ENCODE measurements at places on chromosomes 1 and 21.

DNA sequence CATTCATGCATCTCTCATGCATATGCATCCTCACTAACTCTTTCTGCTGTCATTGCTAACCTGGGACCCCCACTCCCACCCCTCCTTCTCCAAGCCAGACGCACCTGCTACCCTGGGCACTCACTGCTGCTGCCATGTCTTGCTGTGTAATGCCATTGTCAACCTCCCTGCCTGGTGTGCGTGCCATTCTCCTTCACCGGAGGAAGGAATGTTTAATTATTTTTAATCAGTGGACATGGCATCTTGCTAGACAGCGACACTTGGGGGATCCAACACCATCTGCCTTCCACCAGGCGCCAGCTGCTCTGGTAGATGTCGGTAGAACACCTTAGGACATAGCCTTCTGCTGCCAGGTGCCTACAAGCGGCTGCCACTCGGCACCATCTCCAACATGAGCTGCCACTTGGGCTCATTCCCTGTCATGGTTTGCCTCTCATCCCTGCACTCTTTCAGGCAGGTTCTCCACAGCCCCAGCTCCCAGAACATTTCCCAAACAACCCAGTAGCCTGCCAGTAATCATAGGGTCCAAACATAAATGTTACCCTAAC is 306.9 kb downstream of the TTLL7 start:
- DNase-seq: no peak

DNA sequence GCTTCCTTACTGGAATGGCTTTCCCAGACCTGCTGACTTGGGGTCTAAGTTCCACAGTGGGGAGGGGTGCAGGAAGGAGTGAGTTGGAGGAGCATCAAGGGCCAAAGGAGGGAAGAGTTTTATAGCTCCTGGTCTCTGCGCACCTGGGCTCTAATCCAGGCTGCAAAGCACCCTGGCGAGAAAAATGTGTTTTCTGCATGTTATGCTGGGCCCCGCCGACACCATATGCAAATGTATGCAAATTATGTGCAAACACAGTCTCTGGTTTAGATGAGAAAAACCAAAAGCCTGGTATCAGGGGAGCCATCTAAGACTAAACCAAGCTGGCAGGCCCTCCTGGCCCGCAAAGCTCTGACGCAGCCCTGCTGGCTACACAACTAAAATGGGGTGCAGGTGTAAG is 95.0 kb downstream of the VWA5B1 start:
- no peak for DNase-seq

DNA sequence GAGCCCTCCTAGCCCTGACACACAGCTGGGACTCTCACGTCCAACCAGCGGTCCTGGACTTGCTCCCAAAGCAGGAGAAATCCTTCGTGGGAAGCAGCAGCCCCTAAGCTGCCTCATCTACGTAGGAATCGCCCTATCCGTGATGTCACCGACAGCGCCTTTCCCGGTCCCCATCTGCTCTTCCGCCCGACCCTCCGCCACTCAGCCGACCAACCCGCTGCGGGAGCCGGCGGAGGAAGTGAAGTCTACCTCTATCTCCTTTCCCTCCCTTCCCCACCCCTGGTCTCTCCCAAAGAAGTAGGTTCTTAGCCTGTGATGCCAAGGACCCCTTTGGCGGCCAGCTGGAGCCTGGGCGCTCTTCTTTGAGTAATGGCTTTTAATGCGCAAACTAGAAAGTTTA is 272.1 kb downstream of the FAM72C start:
- no peak for DNase-seq

DNA sequence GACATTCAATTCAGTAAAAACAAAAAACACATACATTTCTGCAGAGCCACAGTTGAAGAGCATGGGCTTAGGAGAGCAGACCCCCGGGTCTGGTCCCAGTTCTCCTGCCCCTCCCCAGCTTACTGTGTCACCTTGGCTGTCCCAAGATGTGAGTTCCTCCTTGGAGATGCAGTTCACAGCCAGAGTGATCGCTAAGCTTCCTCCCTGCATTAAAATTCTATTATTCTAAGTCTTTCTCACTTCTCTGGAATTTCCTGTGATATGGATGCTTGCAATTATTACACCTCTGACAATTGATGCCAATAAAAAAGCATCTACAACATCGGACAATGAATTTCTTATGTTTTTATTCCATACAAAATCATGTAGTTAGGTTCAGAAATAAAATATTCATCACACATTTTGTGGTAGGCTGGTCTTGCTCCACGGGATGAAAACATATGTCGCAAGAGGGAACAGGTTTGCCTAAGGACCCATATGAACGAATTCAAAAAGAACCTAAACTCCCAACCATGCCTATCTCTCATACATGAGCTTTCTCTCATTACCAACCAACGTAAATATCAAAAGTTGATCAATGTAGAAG is 328.5 kb upstream of the RUNX1 start:
- DNase-seq: no peak

GRCh38 chr1:227886993-227887696 is 60.6 kb downstream of the WNT9A start:
- no peak for DNase-seq

DNA sequence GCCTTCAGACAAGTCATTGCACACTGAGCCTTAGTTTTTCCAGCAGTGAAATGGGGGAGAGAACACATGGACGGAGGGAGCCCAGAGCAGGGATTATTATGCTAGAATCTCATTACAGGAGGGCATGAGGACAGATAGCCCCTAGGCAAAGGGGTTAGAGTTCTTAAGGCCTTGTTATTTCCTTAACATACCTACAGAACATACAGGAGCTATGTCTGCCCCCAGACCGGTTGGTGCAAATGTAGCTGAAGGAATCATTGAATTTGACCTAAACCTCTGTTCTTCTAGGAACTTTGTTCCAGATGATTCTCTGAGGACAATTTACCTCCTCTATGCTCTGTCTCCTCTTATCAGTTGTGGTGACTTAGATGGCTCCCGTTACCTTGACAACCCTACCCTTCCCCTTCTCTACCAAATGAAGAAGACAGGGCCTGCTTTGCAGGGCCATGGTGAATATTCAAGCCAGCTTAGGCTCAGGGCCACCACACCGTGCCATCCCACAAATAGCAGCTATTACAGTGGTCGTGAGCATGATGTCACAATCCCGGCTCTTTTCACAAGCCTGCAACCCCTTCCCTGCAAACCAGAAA is 156.9 kb downstream of the IGSF21 start:
- no peak for DNase-seq

- no peak for DNase-seq
Observed at GRCh38 chr1:200905411-200906052, 10.8 kb downstream of the INAVA start.

DNA sequence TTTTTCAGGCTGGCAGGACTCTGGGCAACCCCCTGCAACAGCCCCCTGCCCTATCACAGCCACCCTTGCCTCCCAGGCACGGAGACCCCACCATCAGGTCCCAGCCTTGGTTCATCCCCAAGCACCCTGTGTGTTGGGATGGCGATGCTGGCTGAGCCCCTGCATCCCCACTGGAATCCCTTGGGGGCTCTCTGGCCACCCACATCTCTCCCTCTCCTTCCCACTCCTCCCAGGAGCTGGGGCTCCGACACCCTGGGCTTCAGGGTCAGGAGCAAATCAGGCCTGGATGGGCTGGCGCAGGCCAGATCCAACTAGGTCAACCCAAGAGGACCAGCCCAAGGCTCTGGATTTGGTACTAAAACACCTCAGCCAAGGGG is 25.9 kb downstream of the COL6A1 start:
- DNase-seq: no peak

GRCh38 chr1:198683449-198683848 is 44.6 kb downstream of the PTPRC start:
- no peak for DNase-seq

DNA sequence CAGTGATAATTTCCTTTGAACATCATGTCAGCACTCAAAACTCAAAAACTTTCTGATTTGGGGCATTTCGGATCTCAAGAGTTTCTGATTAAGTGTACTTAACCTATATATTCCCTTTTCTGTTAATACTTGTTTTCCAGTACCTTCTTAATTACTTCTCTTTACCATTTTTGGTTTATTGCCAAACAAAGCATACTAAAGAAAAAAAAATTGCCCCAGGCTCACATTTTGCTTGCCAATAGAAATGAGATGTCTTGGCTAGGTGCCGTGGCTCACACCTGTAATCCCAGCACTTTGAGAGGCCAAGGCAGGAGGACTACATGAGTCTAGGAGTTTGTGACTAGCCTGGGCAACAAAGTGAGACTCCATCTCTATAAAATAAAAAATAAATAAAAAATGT is 4.8 kb downstream of the PSMD4 start:
- no peak for DNase-seq

GRCh38 chr21:35922618-35923017 is 137.7 kb downstream of the SETD4 start:
- DNase-seq: no peak

- no peak for DNase-seq
Observed at GRCh38 chr1:246338098-246338497, 169.0 kb downstream of the SMYD3 start.

DNA sequence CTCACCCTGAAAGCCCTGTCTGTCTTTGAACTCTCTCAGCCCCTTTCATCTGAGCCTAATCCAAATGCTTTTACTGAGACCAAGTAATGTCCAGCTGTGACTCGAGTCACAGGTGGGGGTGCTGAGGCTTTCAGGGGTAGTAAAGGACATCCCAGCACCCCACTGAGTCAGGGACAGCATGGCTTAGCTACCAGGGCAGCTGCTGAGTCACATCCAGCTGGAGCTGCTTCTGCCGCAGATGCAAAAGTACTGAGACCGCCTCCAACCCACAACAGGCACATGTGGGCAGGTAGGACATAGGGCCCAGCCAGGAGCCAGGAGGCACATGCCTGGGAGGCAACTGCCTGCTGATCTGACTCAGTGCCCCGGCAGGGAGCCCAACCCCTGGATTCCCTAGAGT is 6.7 kb upstream of the VSIG8 start:
- DNase-seq: no peak

DNA sequence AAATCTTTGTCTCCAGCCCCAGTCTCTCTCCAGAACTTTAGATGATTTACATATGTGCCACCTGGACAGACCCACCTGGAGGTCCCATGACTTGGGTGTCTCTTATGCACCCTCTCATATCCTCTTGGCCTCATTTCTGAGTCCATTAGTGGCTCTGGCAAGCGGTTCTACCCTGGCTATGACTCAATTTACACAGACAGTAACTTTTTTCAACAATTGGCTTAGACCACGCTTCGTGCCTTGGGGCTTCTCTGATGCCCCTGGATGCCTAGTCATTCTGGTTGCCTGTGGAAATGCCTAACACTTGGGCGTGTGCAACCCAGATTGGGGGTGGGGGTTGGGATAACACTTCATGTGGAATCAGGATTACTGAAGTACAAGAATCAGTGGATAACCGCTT is 57.1 kb upstream of the GADD45A start:
- no peak for DNase-seq

- DNase-seq: no peak
Observed at GRCh38 chr21:21064353-21064752, 66.1 kb downstream of the NCAM2 start.

- DNase-seq: no peak
Observed at GRCh38 chr1:248288391-248288790, 10.6 kb upstream of the OR2T33 start.

DNA sequence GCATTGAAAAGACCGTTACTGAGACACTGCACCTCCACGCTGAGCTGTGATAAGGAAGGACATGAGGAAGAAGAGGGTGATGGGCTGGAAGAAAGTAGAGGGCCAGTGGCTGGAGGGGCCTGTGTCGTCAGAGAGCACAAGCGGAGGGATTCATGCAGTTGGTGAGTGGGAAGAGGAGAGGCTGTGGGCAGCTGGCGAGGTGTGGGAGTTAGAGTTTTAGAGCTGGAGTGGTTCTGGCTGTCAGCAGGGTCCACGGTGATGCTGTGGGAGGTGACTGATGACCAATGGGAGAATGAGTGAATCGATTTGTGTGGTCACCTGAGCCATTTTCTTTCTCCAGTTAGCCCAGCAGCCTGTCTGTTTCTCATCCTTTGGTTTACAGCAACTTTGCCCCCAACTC is 66.2 kb upstream of the SLC2A1 start:
- DNase-seq: no peak

DNA sequence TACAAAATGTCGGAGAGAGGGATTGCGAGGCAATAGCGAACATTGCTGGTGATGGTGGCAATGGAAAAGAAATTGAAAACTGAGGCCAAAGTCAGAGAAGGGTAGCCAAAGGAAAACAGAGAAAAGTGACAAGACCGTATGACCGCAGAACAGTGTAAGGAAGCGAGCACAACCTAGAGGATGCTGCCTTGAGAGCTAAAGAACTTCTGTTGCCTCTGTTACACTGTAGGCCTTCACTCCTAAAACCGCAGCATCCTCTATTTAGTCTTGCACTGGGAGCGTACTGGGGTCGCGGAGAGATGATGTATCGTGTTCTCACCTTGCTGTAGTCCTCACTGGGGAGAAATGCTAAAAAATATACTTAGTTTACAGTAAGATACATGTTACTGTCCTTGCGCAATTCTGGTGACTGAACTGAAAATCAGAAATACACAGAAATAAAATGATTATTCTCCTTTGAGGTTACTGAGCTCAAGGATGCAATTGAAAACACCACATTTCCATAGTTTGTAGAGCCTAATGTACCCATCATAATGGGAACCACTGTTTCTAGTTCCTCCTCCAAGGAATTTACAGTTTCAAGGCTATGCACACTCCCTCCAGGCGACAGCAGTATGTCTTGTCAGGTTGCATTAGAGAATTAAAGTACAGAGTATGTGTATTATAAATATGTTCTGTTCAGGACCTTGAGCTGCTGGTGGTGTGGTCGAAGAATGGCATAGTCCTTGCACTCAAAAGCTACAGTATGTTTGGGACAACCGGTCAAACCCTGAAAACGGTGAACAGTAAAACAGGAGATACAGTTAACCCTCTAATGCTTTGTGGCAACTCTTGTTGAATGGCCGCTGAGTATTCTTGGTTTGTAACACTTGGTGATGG is 1.3 kb downstream of the NEK7 start:
- no peak for DNase-seq

DNA sequence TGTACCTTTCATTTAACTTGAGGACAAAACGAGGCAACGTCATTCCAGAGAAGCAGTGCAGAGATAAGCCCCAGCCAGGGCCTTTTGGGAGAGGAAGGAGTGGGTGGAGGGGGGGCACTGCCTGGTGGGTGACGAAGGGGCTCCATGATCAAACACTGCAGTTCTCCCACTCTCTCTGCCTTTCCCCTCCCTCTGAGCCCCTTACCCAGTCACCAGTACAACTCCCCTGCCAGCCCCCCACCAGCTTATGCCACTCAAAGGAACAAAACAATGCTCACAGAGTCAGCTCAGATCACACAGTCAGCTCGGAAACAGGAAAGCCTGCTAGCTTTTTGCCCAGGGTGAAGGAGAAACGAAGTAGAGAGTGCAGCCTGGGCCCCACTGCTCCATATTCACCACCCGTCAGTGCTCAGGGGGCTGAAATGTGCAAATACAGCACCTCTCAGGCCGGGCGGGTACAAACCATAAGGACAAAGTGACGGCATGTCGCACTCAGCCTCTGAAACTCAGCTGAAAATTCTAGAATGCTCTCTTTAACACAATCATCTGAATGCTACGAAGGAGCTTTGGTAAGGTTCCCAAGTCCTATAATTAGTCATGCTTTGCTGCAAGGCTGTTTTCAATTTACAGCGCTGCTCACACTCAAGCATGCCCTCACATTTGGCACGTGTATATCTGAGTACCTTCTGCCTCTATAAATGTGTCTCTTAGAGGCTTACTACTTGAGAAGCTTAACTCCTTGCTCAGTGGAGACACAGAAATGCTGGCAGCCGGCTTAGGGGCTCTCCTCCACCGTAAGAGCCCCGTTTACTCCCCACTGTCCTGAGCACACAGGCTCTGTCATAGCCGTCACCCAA is 65.8 kb upstream of the RAB4A start:
- DNase-seq: no peak
